Bone marrow (tissue), 2 donors: ENCODE measurements at places on chromosomes 2 and 18.

- DNase-seq: no peak
Measured at GRCh38 chr2:231688719-231689118, 19.6 kb upstream of the PTMA start.

- DNase-seq: no peak
Measured at GRCh38 chr2:215238485-215239098, 73.3 kb upstream of the ATIC start.

DNA sequence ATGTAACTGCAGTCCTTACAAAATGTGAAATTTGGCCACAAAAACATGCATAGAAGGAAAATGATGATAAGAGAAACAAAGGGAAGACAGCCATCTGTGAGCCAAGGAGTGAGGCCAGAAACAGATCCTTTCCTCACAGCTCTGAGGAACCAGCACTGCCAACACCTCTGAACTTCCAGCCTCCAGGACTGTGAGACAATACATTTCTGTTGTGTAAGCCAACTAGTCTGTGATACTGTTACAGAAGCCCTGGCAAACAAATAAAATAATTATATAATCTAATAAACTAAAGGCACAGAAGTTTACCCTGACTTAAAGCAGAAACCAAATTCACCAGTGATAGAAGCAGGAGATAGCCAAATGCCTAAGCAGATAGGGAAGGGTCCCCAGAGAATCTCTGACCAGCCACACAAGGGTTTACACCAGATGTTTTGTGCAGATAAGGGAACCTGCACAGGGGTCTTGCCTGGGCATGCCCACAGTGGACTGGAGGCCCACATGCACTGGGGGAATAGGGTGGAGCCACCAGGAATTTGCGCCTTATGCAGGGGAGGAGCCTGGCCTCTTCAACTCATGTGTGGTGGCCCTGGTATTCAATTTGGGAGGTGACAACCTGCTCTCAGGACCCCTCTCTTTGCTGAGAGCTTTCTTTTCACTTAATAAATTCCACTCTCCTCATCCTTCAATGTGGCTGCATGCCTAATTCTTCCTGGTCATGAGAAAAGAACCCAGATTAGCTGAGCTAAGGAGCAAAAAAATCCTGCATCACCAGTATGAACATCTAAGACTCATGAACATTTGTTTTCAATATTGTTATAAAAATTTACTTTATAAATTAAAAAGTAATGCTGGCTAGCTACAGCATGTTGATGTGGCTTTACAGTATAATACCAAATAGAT lies 3.8 kb upstream of the GCC2 start:
- DNase-seq: no peak

DNA sequence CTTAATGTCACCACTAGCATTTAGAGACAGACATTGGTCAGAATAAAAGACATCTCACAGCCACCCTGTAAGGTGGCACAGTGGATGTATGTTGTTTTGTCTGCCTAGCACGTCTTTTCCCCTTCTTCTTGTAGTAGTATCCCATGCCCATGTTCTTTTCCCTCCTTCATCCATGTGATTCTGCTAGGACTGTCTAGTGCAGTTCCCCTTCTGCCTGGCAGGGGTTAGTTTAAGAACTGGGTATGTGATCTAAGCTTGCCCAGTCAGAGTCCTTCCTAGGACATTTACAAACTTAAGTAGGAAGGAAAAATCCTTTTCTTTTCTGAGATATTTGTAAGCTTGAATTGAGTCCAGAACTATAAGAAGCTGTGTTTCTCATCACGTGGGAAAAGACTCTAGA lies 172.3 kb downstream of the BABAM2 start:
- DNase-seq: no peak

GRCh38 chr2:145460112-145460511 lies 940.2 kb upstream of the ZEB2 start:
- DNase-seq: no peak

DNA sequence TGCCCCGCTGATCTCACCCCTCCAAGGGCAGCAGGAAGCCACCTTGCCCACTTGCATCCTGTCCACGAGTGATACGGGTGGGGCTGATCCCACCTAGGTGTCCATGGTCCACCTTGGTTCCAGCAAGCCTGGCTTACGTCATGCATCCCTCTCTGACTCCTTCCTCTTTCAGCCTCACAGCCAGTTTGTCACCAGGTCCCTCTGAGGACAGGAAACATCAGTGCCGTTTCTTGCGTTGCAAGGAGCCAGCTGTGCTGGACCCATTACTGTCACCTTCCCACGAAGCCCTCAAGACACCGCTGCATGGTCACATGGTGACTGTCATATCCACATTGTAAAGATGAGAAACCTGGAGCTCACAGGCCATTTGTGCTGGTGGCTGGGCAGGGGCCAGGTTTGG lies 34.8 kb upstream of the TWIST2 start:
- no peak for DNase-seq

- no peak for DNase-seq
Measured at GRCh38 chr2:168378960-168379669, 77.0 kb upstream of the CERS6 start.
